ENCODE measurements at places on chromosomes 5 and 9.

DNA sequence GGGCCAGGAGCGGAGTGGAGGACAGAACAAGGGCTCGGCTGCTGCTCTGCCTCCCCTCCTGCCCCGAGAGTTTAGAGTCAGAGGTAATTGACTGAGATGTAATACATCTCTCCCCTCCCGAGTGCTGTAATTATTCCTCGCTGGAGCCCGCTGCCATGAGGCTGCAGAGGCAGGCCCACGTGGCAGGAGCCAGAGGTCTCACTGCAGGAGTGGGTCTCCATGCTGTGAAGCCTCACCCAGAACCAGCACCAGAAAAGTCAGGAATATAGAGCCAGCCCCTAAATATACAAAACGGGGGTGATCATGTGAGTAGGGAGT lies 2.5 kb downstream of the FAM163B start:
- no peak for DNase-seq

GRCh38 chr5:178286226-178287090 lies 53.9 kb upstream of the PHYKPL start:
- no peak for DNase-seq

GRCh38 chr5:74956278-74956677 lies 90.1 kb upstream of the FAM169A start:
- no peak for DNase-seq

DNA sequence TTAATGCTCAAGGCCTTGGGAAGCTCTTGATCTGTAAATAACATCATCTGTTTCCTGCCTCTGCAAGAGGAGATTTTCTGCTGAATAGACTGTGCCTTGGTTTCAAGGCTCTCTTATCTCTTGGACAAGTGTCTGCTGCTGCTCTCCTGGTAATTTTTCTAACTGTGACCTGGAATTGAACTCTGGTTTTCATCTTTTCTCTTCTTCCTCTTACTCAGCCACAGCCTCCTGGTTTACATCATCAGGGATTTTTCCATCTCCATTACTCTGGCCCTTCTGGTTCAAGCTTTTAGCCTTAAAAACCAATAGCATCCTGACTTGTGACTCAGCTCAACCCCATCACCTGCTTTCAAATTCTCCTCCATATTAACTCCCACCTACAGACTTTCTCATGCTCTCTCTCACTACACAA lies 49.6 kb upstream of the ITGA1 start:
- no peak for DNase-seq

- peak; percentile 20 for DNase-seq
Observed at GRCh38 chr5:146048994-146049703, 56.2 kb downstream of the PLAC8L1 start.

- peak; percentile 29 for DNase-seq
Observed at GRCh38 chr5:144028058-144028457, 142.4 kb downstream of the YIPF5 start.

DNA sequence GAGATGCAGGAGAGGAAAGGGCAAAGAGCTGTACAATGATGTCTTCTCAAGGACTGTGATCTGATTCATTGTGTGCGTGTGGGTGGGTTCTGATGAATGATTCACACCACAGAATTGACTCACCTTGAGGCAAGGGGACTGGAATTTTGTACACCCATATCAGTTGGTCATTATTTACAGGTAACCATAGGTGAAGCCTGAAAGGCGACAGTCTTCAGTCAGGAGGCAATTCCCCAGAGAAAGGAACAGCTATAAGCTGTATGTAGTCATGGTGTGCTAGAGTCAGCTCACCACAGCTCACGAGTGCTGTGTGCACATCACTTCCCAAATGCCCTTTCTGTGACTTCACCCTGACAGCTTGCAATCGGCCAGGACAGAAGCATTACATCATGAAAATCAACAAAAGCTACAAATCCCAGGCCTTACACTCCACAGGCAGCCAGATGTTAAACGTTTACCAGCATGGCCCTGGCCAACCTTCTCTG lies 87.6 kb upstream of the RPS23 start:
- no peak for DNase-seq

GRCh38 chr5:35483191-35483590 lies 134.5 kb upstream of the SPEF2 start:
- no peak for DNase-seq

- DNase-seq: no peak
Observed at GRCh38 chr9:27440888-27441740, 83.0 kb upstream of the IFNK start.

GRCh38 chr9:129595903-129596540 lies 24.9 kb downstream of the C9orf50 start:
- DNase-seq: no peak

GRCh38 chr5:167552356-167552755 lies 739.1 kb upstream of the WWC1 start:
- no peak for DNase-seq

DNA sequence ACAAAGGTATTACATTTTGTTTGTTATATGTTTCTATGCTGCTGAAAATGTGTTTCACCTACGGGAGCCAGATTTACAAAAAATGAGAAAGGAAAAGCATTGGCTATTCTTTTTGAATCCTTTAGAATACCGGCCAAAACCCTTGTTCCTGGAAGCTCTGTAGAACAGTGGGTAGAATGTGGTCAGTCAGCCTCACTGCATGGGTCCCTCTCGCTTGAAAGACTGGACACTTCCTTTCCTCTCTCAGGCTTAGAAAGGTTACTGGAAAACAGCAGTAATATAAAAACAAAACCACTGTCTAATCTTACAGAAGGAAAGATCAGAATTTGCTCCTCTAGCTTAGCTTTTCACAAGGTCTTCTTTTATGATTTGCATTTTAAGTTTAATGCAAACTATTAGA lies 45.1 kb downstream of the OSTF1 start:
- DNase-seq: no peak

DNA sequence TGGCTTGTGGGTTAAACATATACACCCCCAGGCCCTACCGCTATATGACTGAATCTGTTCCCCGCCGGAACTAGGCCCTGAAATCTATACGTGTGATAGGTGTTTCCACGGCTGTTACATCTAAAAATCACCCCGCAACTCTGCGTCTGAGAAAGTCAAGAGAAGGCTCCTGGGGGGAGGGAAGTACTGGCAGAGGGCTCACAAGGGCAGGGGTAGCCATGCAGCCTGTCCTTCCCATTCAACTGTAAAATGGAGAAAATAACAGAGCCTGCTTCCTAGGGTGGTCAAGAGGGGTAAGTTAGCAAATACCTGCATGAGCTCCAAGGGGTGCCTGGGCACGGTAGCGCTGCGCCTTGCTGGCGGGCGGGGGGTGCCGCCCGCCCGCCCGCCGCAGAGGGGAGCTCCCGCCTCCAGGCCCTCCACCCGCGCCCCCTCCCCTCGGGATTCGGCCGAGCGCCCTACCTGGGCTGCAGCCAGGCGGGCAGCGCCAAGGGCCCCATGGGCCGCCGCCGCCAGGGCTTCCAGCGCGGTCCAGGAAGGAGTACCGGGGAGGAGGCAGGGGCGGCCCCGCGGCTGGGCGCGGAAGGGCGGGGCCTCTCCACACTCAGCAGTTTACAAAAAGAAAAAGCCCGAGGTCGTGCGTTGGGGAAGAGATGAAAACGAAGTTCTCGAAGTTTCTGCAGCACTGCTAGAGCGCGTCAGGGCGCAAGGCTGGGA lies at the start of gene HACD4:
HACD4 (minus strand) TSS at position 550 of the 717 bp plus-strand sequence; CDS start at position 500, 50 bp downstream.
- DNase-seq: peak; percentile 12

- no peak for DNase-seq
Observed at GRCh38 chr5:67273689-67274356, 77.2 kb upstream of the CD180 start.

- DNase-seq: no peak
Observed at GRCh38 chr9:129854588-129855110, 19.4 kb downstream of the USP20 start.

DNA sequence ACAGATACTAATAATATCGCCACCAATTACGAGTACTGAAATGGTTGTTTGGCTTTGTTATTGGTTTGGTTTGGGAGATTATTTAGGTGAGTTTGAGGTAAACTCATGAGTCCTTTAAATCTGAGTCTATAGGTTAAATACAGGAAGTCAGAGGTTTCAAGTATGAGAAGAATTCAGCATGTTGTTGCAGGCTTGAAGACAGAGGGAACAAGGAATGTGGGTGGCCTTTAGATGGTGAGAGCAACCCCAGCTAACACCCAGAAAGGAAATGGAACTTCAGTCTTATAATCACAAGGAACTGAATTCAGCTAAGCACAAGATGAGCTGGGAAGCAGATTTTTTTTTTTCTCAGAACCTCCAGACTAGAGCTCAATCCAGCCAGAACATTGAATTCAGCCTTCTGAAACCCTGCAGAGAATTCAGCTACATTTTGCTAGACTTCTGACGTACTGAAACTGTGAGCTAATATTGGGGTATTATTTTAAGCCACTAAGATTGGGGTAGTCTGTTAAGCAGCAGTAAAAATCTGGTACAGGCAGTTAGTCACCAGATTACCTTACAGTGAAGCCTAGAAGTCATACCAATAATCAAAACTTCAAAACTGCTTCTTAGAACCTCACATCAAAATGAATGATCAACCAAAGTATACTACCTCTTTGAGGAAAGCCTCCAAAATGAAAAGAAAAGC lies 216.0 kb upstream of the PUM3 start:
- no peak for DNase-seq

- no peak for DNase-seq
Observed at GRCh38 chr5:36704131-36704530, 97.7 kb downstream of the SLC1A3 start.

DNA sequence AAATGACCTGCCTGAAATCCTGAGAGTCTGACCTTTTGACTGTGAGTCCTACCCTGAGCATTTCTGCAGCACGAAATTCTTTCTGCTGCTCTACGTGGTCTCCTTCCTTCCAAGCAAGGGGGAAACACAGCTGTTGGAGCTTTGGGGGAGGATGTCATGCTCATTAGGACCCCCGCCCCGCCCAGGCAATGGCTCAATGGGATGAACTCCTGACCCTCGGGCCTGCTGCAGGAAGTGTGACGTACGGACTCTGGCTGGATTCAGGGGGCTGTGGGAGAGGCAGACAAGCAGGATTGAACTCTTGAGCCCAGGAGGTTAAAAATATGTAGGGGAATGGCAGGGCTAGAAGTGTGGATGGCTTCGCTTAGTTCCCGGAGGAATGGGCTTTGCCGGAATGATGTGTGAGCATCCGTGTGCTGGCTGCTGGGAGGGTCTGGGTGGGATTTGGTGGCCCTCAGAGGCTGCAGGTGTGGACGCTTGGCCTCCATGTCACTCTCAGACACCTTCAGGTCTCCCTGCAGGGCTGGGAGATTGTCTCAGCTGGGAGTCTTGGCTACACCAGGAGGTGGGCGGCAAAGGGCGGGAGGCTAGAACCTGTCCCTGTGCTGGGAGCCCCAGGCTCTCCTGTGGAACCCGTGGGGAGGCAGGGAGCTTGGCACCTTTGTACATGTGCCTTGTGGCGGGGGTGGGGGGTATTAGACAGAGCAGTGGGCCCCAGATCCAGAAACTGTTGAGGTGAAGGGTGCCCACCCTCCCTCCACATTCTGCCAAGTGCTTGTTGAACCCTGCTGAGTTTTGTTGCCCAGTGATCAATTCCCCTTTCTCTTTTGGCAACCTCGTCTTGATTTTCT lies 26.3 kb downstream of the STC2 start:
- no peak for DNase-seq

GRCh38 chr5:78920604-78921003 lies 64.5 kb downstream of the ARSB start:
- peak; percentile 7 for DNase-seq

All from DMS153 (cell line).